ENCODE measurements at places on chromosomes 5 and 9.

GRCh38 chr9:89901920-89902319 lies 297.1 kb downstream of the GADD45G start:
- DNase-seq = no peak

GRCh38 chr5:9468060-9468388 lies 77.9 kb downstream of the SEMA5A start:
- no peak for DNase-seq

DNA sequence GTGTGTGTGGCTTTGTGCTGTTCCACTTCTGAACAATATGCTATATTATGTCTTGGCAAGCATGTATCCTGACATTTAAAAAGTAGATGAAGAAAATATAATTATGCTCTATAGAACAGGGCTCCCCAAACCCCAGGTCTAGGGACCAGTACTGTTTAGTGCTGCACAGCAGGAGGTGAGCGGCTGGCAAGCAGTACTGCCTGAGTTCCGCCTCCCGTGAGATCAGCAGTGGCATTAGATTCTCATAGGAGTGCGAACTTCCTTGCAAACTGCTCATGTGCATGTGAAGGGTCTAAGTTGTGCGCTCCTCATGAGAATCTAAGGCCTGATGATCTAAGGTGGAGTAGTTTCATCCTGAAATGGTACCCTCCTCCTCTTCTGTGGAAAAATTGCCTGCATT lies 979.1 kb upstream of the CTNND2 start:
- no peak for DNase-seq

GRCh38 chr5:1732945-1733344 lies 66.7 kb downstream of the MRPL36 start:
- no peak for DNase-seq

- DNase-seq = no peak
Observed at GRCh38 chr5:160605266-160605665, 183.6 kb downstream of the PTTG1 start.

Data from body of pancreas (tissue), 4 donors.